HCT116 (cell line): ENCODE measurements at places on chromosomes 2 and 18. TPM values are rescaled to one million over a fixed set of nuclear protein-coding genes. Genes with fewer than 3 reads are reported as not detected.

- no peak for DNase-seq
- H3K27me3 ChIP-seq = no peaks in the 10 kb centered on the region
- no peak overlapping the region; the same call in 1 of the 2 replicates for H3K27ac ChIP-seq
- no peak overlapping the region for H3K4me3 ChIP-seq
Measured at GRCh38 chr2:128315829-128316776, 2.6 kb downstream of the HS6ST1 start.

KCNK3 gene
- total RNA-seq = 0.71 TPM

DNA sequence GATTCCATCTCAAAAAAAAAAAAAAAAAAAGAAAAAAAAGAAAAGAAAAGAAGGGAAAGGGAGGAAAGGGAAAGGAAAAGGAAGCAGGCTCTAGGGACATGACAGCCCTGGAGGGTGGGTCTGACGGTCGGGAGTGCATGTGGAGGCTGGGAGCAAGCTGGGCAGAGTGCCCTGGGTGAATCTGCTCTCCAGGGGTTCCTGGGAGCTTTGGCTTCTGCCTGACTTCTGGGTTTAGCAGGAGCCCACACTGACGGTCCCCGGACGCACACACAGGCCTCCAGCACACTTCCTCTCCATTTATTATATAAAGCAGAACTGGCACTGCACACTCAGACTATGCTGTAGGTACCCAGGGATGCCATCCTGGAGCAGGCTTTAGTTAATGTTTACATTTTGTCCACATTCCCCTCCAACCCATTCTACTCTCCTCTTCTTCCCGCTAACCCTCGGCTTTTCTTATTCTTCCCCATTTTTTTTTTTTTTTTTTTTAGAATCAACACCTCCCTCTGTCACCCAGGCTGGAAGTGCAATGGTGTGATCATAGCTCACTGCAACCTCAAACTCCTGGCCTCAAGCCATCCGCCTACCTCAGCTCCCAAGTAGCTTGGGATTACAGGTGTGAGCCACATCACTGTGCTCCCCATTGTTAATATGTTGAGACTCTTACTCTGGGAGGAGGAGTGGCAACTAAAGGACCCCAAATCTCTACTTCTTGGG lies 151.1 kb upstream of the SLC1A4 start:
- H3K4me1 ChIP-seq = peaks cover 93% of the 10 kb centered on the region
- peak; percentile 66 for DNase-seq
- H3K36me3 ChIP-seq = no peaks in the 10 kb centered on the region
- H3K27me3 ChIP-seq = no peaks in the 10 kb centered on the region
- peak overlapping the region; percentile 97 for H3K27ac ChIP-seq

- no peaks in the 10 kb centered on the region for H3K4me1 ChIP-seq
- DNase-seq = no peak
- H3K27me3 ChIP-seq = no peaks in the 10 kb centered on the region
- no peak overlapping the region for H3K27ac ChIP-seq
- H3K36me3 ChIP-seq = no peaks in the 10 kb centered on the region
- no peak overlapping the region for H3K4me3 ChIP-seq
Measured at GRCh38 chr2:23609254-23609653, 224.3 kb downstream of the KLHL29 start.

CFAP221 gene
- total RNA-seq = 0.96 TPM

TEKT4 gene
- total RNA-seq = not detected

GRCh38 chr2:25492726-25493125 lies 151.0 kb upstream of the DNMT3A start:
- no peaks in the 10 kb centered on the region for H3K4me1 ChIP-seq
- no peaks in the 10 kb centered on the region for H3K36me3 ChIP-seq
- H3K27ac ChIP-seq = no peak overlapping the region
- no peak for DNase-seq

CPO gene
- 0.32 TPM for total RNA-seq

GRCh38 chr2:100192825-100193224 lies 50.4 kb upstream of the AFF3 start:
- H3K36me3 ChIP-seq = no peaks in the 10 kb centered on the region
- H3K27me3 ChIP-seq = no peaks in the 10 kb centered on the region
- no peak overlapping the region for H3K27ac ChIP-seq

WNT10A gene
- 1.5 TPM for total RNA-seq

DNA sequence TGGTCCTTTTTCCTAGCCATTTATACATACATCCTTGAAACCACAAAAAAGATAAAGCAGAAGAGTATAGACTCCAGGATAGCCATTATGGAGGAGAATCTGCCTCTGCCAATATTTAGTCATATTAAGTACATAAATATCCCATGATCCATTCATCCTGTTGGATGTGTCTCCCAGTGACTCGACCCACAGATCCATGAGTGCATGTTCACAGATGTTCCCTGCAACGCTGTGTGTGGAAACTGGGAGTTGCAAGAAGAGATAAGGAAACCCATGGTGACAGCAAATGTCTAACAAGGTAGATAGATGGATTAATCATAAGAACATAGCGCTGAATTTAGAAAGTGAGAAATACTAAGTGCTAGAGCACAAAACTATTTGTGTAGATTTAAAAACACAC lies 34.5 kb downstream of the STK39 start:
- no peaks in the 10 kb centered on the region for H3K36me3 ChIP-seq
- peak overlapping the region; percentile 99 for H3K27ac ChIP-seq
- DNase-seq = no peak
- H3K27me3 ChIP-seq = no peaks in the 10 kb centered on the region
- peaks cover 91% of the 10 kb centered on the region for H3K4me1 ChIP-seq

GALR1 gene
- not detected for total RNA-seq

SPATA3 gene
- not detected for total RNA-seq

GRCh38 chr18:37471637-37472036 lies 94.0 kb downstream of the CELF4 start:
- H3K4me3 ChIP-seq = no peak overlapping the region
- no peak for DNase-seq
- no peaks in the 10 kb centered on the region for H3K36me3 ChIP-seq
- peaks cover 51% of the 10 kb centered on the region; the same call in 1 of the 2 replicates for H3K27me3 ChIP-seq
- no peak overlapping the region for H3K27ac ChIP-seq
- H3K4me1 ChIP-seq = no peaks in the 10 kb centered on the region

GRCh38 chr2:69773206-69773605 lies 31.3 kb downstream of the ANXA4 start:
- H3K36me3 ChIP-seq = no peaks in the 10 kb centered on the region
- H3K4me3 ChIP-seq = no peak overlapping the region
- no peak overlapping the region for H3K27ac ChIP-seq
- peaks cover 62% of the 10 kb centered on the region for H3K4me1 ChIP-seq

SCLY gene
- total RNA-seq = 28.7 TPM

DNA sequence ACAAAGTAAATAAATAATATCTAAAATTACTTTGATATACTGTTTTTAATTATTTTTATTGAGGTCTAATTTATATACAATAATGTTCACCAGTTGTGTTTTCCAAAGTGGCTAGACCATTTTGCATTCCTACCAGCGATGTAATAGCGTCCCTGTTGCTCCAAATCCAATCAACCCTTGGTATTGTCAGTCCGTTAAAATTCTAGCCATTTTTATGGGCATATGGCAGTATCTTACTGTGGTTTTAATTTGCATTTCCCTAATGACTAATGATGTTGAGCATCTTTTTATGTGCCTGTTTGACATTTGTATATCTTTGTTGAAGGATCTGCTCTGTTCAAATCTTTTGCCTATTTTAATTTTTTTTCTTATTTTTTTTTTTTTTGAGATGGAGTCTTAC lies 185.0 kb downstream of the PRPF40A start:
- no peak overlapping the region for H3K4me3 ChIP-seq
- H3K27me3 ChIP-seq = no peaks in the 10 kb centered on the region

ALLC gene
- total RNA-seq = not detected

KCNG2 gene
- total RNA-seq = not detected

DNA sequence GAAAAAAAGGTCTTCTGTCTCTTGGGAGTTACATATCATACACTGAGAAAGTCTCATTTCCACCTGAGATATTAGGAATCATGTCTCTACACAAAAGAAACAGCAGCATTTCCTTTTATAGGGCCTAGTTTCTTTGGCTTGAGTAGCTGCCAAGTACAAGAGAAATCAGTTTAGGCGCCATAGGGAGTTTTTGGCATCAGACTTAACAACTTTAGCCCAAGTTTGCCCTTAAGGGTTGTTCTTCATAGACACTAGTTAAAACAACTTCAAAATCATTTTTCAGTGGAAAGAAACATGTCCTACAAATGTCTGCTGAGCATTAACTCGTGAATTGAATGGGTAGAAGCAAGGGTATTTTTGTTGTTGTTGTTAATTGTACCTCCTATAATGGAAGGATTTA lies 587.0 kb upstream of the DSEL start:
- no peaks in the 10 kb centered on the region for H3K36me3 ChIP-seq
- no peak overlapping the region for H3K4me3 ChIP-seq
- no peak overlapping the region for H3K27ac ChIP-seq
- H3K27me3 ChIP-seq = no peaks in the 10 kb centered on the region

DNA sequence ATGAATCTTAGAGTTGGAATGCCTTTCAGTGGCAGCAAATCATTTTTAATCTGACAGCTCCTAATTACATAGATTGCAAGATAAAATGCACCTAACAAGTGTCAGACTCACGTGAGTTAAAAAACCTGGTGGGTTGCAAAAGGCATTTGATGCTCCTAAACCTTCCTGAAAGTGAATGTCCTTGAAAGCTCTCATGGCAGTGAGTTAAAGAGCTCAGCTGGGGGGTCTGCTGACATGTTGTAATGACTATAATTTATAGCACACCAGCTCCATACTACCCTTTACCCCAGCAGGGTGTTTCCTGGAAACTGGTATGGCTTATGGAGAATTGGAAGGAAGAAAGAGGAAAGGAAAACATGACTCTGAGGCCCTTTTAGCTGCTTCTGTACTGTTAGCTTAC lies 91.9 kb upstream of the CAVIN2 start:
- H3K4me3 ChIP-seq = no peak overlapping the region
- no peak for DNase-seq
- no peaks in the 10 kb centered on the region for H3K4me1 ChIP-seq
- H3K27me3 ChIP-seq = no peaks in the 10 kb centered on the region
- no peak overlapping the region for H3K27ac ChIP-seq

DNA sequence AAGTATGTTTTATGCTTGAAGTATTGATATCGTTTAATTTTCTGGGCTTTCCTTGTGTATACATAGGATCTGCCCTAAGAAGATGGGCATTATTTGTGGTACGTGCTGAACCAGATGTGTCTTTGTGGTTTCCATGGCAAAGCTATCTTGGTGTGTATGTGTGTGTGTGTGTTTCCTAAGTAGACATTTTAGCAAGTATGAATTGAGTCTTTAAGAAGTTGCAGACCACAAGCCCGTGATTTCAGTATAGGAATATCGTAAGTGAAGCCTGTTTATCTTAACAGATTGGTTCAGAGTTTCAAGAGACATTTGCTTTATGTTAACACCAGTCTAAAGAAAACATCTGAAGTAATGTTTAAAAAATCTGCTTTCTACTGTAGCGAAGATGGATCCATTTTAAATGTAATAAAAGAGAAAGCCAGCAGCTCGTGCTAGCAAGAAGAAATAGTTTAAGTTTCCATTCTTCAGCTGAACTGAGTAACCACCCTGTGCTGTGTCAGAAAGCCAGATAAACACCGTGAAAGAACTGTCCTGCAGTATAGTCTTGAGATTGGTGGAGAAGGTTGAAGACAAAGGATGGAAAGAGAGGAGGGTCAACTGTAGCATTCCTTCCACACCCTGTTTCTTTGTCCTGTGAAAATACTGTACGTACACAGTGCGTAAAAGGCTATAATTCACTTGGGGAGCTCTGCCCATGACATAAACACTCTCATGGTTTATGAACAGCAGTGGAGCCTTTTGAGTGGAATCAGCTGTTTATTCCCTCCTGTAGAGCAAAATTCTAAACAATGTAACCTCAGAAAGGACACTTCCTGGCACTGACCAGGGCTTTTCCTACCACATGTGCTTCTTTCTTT lies 91.9 kb upstream of the FOSL2 start:
- no peaks in the 10 kb centered on the region for H3K27me3 ChIP-seq
- H3K27ac ChIP-seq = no peak overlapping the region
- H3K4me1 ChIP-seq = peaks cover 24% of the 10 kb centered on the region
- DNase-seq = no peak
- no peak overlapping the region for H3K4me3 ChIP-seq
- no peaks in the 10 kb centered on the region for H3K36me3 ChIP-seq

DNA sequence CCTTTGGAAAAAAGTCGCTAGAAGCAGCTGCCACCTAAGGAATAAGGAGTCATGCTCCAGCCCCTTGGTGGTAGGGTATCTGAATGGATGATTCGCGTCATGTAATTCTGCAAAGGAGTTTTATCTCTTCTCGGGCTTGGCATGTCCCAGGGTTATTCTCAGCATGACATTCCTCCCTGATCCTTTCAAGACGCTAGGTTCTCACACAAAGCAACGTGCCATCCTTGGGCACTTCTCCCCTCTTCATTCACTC lies 355.6 kb downstream of the MYCN start:
- H3K36me3 ChIP-seq = no peaks in the 10 kb centered on the region
- no peaks in the 10 kb centered on the region for H3K4me1 ChIP-seq
- no peaks in the 10 kb centered on the region for H3K27me3 ChIP-seq
- no peak overlapping the region for H3K4me3 ChIP-seq

DNA sequence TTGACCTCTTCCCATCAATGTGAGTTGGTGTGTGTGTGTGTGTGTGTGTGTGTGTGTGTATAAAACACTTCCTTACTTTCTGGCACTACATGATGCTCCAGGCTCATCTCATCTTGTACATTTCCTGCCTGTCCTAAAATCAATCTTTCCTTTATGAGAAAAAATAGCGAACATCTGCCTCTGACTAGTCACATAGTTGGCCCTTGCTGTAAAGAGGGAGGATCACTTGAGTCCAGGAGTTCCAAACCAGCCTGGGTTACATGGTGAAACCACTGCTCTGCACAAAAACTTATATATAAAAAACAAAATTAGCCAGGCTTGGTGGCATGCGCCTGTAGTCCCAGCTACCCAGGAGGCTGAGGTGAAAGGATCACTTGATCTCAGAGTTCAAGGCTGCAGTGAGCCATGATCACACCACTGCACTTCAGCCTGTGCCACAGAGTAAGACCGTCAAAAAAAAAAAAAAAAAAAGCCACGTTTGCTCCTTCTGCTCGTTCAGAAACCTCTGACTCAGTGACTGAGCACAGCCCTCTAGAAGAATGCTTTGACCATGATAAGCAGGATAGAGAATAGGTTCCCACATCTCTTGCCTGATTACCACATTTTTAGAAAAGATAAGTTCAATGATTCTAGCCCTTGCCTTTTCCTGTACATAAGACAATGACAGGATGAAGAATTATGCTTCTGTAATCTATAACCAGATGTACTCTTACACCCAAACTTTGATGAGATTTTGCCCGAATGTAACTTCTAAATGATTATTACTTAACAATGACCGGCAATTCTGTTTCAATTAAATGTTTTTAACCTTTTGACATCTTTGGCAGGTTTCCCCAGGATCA lies 45.2 kb upstream of the ST3GAL5 start:
- peak overlapping the region; percentile 70; the same call in 1 of the 2 replicates for H3K27ac ChIP-seq
- DNase-seq = no peak
- H3K27me3 ChIP-seq = no peaks in the 10 kb centered on the region
- H3K4me3 ChIP-seq = no peak overlapping the region
- no peaks in the 10 kb centered on the region for H3K36me3 ChIP-seq
- H3K4me1 ChIP-seq = peaks cover 46% of the 10 kb centered on the region

GRCh38 chr2:26733413-26733812 lies 30.7 kb upstream of the SLC35F6 start:
- no peaks in the 10 kb centered on the region; the same call in 1 of the 2 replicates for H3K4me1 ChIP-seq
- H3K27ac ChIP-seq = no peak overlapping the region
- H3K27me3 ChIP-seq = no peaks in the 10 kb centered on the region
- H3K4me3 ChIP-seq = no peak overlapping the region
- H3K36me3 ChIP-seq = no peaks in the 10 kb centered on the region

- H3K36me3 ChIP-seq = no peaks in the 10 kb centered on the region
- no peak overlapping the region for H3K4me3 ChIP-seq
- H3K27me3 ChIP-seq = no peaks in the 10 kb centered on the region
Measured at GRCh38 chr18:44175891-44176290, 504.8 kb upstream of the SETBP1 start.

- no peaks in the 10 kb centered on the region for H3K36me3 ChIP-seq
- no peak overlapping the region for H3K27ac ChIP-seq
- H3K4me3 ChIP-seq = no peak overlapping the region
- DNase-seq = no peak
- no peaks in the 10 kb centered on the region for H3K27me3 ChIP-seq
Measured at GRCh38 chr2:130319536-130319935, 23.2 kb upstream of the IMP4 start.
